Activated CD4-positive, alpha-beta memory T cell treated with anti-CD3 and anti-CD28 coated beads for 36 hours (primary cell): ENCODE measurements at places on chromosomes 5 and 9. TPM values are rescaled to one million over a fixed set of nuclear protein-coding genes. Genes with fewer than 3 reads are reported as not detected.

The SREK1 gene
- total RNA-seq, result 50.9 TPM

DNA sequence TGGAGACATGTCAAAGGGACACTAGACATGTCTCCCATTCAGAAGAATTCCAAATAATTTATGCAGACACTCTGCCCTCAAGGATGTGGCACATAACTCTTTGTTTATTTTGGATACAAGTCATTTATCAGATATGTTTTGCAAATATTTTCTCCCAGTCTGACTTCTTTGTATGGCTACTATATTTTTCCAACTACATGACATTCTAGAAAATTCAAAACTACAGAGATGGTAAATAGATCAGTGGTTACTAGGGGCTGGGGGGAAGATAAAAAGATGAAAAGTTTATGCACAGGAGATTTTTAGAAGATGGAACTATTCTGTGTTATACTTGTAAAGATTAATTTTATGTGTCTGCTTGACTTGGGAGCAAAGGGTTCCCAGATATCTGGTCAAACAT lies 347.3 kb upstream of the TRPC7 start:
- H3K27me3 ChIP-seq, result no peaks in the 10 kb centered on the region
- H3K36me3 ChIP-seq, result no peaks in the 10 kb centered on the region
- no peak for DNase-seq
- H3K4me3 ChIP-seq, result no peak overlapping the region
- H3K4me1 ChIP-seq, result no peaks in the 10 kb centered on the region
- no peak overlapping the region for H3K27ac ChIP-seq

GRCh38 chr5:146877178-146877681 lies 1.3 kb downstream of the PPP2R2B start:
- peaks cover 15% of the 10 kb centered on the region for H3K4me1 ChIP-seq
- H3K4me3 ChIP-seq, result peak overlapping the region; percentile 78
- H3K27ac ChIP-seq, result no peak overlapping the region
- no peak for DNase-seq
- H3K36me3 ChIP-seq, result no peaks in the 10 kb centered on the region
- peaks cover 25% of the 10 kb centered on the region for H3K27me3 ChIP-seq

DNA sequence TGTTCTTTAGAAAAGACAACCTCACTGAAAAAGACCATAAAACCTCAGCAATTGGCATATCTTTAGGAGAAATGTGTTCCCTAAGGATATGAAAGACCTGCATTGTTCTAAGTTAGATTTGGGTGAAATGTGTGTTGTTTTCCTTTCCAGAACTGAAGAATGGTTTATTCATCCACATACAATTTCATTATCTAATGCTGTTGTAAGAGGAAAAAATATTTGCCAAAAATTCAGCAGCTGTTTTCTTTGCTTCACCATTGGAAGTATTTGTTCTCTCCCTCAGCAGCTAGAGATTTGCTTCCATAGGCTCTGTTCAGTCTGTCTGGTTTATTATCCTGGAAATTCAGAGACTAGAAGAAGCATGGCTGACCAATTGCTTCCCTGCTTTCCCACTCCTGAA lies 150.9 kb downstream of the ISOC1 start:
- no peak overlapping the region for H3K27ac ChIP-seq
- no peak overlapping the region for H3K4me3 ChIP-seq
- H3K4me1 ChIP-seq, result no peaks in the 10 kb centered on the region
- H3K27me3 ChIP-seq, result no peaks in the 10 kb centered on the region
- H3K36me3 ChIP-seq, result no peaks in the 10 kb centered on the region
- no peak for DNase-seq

GRCh38 chr5:178606269-178606668 lies 16.1 kb upstream of the COL23A1 start:
- no peaks in the 10 kb centered on the region for H3K27me3 ChIP-seq
- H3K36me3 ChIP-seq, result peaks cover 46% of the 10 kb centered on the region
- peak overlapping the region; percentile 40 for H3K27ac ChIP-seq

DNA sequence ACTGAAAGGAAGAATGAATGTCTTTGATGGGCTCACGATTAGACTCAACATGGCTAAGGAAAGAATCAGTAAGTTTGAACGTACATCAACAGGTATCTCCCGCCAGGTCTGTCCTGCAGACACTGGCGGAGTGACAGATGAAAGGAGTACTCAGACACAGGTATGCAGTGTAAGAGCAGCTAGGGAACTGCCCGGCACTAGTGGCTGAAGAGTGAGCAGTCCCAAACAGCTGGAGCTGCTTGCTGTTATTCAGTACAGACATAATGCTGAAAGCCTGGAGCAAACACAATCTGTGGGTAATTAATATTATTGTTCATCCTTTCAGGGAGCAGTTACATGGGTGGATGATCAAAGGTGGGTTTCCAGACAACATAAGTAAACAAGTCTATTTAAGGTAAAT lies 835.5 kb downstream of the TLE4 start:
- H3K36me3 ChIP-seq, result no peaks in the 10 kb centered on the region
- H3K27me3 ChIP-seq, result no peaks in the 10 kb centered on the region
- DNase-seq, result no peak
- no peak overlapping the region for H3K27ac ChIP-seq

DNA sequence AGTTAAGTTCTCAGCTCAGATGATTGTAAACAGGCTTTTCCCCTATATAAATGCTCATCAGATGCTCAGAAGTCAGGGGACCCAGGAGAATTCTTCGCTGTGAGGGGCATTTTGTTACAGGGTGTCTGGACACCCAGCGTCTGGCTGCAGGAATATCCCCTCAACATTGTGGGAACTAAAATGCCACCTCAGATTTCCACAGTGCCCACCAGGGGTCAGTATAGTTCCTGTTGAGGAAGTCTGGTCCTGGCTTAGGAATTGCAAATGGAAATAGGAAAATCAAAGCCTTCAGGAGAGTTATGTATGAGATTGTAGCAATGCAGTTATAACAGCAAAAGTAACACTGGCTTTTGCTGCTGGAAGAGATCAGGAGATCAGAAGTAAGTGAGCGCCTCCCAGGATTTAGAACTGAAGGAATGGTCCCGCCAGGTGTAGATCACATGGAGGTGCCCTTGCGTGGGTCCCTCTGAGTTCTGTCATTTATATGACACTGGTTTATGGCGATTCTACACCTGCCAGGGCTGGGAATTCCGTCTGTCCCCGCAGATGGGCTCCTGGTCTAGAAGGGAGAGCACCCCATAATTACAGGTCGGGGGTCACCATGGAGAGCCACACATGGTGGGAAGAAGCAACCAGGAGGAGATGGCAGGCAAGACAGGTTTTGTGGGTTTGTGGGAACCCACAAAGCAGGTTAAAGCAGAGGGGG lies 47.1 kb upstream of the CTSL start:
- no peak overlapping the region for H3K4me3 ChIP-seq
- H3K36me3 ChIP-seq, result no peaks in the 10 kb centered on the region
- peaks cover 2% of the 10 kb centered on the region for H3K27me3 ChIP-seq
- no peak overlapping the region for H3K27ac ChIP-seq
- no peaks in the 10 kb centered on the region for H3K4me1 ChIP-seq

The SYNPO gene
- total RNA-seq, result 0.10 TPM

The CCIN gene
- total RNA-seq, result not detected

The ZFP2 gene
- total RNA-seq, result 0.27 TPM

The CAVIN4 gene
- 0.07 TPM for total RNA-seq

DNA sequence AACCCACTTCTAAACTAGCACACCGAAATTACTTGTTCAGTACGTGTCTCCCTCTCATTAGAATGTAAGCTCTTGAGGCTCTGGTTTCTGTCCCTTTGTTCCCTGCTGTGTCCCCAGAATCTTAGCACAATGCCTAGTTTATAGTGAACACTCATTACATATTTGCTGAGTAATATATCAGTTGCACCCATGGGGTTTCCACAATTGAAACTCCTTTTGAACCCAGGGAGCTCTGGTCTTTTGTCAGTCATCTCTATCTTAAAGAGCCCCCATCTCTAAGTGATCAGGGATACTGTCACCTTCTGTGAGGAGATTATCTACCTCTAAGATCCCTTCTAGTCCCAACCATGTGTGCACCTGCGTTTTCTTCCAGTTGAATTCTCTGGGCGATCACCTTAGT lies 12.8 kb downstream of the CAMK4 start:
- H3K27me3 ChIP-seq, result no peaks in the 10 kb centered on the region
- H3K36me3 ChIP-seq, result no peaks in the 10 kb centered on the region
- peaks cover 93% of the 10 kb centered on the region for H3K4me1 ChIP-seq
- no peak for DNase-seq
- H3K27ac ChIP-seq, result peak overlapping the region; percentile 83
- H3K4me3 ChIP-seq, result peak overlapping the region; percentile 61
